ENCODE measurements at places on chromosomes 7 and 10.

- no peak for DNase-seq
Measured at GRCh38 chr7:94687810-94688209, 31.9 kb upstream of the SGCE start.

- DNase-seq: peak; percentile 46
Measured at GRCh38 chr10:24255115-24255880, 46.4 kb downstream of the KIAA1217 start.

DNA sequence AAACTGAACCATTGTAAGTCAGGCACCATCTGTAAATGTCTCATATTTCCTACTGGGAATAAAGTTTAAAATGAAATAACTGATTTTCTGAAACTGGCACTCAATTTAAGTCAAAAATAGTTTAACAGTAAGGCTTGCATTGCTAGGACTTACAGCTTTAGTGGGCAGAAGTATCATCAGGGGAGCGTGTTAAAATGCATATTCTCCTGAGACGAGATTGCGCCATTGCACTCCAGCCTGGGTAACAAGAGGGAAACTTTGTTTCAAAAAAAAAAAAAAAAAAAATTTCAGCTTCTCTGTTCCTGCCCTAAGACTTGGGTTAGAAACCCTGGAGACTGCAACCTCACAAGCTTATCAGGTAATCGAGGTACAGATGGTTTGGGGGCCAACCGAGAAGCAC is 65.4 kb downstream of the UBE3C start:
- no peak for DNase-seq

DNA sequence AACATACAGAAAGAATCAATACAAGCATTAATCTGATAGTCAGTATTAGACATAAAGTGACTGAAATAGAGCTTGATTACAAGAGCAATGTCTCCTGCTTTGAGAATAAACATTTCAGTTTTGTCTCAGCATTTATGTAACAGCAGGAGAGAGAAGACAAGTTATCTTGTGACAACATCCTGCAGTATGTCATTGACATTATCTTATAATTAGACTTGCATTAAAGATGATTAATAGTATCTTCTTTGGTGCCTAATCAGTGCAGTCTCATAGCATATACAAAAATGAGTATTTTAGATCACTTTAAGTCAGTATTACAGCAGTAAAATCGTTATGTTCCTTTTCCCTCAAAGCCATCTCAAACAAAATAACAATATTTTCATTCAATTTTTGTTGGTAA is 436.1 kb upstream of the ETV1 start:
- no peak for DNase-seq

DNA sequence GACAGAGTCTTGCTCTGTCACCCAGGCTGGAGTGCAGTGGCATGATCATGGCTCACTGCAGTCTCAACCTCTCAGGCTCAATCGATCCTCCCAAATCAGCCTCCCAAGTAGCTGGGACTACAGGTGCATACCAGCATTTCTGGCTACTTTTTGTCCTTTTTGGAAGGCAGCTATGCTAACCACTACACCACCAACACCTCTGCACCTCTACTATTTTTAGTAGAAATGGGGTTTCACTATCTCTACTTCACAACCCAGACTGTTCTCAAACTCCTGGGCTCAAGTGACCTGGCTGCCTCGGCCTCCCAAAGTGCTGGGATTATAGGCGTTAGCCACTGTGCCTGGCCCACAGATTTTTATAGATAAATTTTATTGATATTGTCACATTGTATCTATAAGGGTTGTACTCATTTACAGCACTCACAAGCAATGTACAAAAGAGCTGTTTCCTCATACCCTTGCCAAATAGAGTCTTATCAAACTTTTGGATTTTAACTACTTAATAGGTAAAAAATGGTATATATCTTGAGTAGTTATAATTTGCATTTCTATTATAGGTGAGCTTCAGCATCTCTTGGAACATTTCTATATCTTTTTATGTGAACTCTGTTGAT is 23.7 kb downstream of the PRR15 start:
- DNase-seq: no peak

- peak; percentile 28 for DNase-seq
Measured at GRCh38 chr10:129030996-129031843, 435.8 kb upstream of the MGMT start.

DNA sequence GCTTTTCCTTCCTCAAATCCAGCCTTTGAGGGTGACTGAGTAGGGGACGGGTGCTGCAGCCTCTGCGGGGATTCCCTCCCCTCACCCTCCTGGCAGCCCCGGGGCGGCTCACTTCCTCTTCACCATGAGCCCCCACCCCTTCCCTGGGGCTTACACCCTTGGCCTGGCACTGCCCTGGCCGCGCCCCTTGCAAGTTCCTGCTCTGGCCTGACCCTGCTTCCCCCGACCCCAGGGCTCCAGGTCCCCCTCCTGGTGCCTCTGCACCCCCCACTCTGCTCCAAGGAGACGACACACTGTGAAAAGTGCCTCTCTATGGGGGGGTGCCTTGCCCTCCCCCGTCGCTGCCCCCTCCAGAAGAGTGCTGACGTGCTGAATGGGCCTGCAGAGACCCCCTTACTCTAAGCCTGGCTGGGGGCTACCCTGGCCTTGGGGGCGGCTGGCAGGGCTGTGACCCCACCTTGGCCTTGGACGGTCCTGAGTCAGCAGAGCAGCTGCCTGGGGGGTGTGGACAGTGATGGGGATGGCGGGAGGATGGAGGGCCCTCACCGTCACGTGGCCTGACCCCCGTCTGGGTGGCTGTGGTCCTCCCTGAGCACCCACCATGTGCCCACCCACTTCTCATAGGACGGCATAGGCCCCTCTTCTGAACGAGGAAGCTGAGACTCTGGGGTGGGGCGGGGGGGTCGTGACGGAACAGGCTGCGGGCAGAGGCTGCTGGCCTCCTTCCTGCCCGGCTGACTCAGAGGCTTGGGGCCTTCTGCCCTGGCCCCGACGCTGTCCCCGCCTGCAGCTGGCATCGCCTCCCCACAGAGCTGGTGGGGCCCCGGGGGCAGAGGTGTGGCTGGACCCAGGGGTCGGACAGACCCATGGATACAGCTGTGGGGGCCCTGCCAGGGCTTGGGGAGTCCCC is 9.8 kb downstream of the LFNG start:
- DNase-seq: no peak

- no peak for DNase-seq
Measured at GRCh38 chr7:25926009-25926408, 226.0 kb upstream of the NFE2L3 start.

DNA sequence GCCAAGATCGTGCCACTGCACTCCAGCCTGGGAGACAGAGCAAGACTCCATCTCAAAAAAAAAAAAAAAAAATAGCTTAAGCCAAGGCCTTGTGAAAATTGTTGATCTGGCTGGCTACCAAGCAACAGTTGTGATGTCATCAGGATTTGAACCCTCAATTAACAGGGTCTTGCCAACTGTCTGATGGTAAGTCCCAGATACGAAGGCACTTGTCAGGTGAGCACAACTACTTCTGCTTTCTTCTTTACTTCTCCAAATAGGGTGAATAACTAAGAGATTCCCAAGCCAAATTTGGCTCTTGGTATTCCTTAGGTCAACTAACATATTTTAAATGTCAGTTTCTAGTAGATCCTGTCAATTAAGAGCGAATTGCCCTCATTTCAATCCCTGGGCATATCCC is 47.4 kb downstream of the ANKRD61 start:
- DNase-seq: no peak

DNA sequence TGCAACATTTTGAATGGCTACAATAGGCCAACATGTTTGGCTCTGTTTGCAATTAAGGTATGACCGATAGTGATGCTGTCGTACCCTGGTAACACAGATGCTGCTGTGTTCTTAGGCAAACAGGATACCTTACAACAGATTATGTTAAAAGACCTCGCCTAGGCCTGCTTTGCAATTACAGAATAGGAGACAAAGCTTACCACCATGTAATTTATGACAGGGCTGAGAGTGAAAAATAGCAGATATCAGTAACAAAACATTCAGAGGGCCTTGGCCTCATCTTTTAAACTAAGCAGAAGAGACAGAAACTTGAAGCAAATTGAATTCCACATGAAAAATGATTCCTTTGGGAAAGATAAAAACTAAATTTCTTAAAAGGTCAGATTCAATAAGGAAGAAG is 29.4 kb upstream of the ABLIM1 start:
- DNase-seq: no peak

DNA sequence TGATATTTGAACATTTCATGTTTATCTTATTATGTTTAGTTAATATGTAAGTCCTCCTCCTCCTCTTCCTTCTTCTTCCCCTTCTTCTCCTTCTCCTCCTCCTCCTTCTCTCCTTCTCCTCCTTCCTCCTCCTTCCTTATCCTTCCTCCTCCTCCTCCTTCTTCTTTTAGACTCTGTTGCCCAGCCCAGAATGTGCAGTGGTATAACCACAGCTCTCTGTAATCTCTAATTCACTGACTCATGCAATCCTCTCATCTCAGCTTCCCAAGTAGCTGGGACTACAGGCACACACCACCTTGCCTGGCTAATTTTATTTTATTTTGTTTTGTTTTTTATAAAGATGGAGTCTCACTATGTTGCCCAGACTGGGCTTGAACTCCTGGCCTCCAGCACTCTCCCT is 83.4 kb upstream of the ODAD2 start:
- no peak for DNase-seq

GRCh38 chr7:106064771-106065574 is 47.1 kb downstream of the SYPL1 start:
- no peak for DNase-seq

- no peak for DNase-seq
Measured at GRCh38 chr10:44392420-44392819, 7.5 kb upstream of the CXCL12 start.

DNA sequence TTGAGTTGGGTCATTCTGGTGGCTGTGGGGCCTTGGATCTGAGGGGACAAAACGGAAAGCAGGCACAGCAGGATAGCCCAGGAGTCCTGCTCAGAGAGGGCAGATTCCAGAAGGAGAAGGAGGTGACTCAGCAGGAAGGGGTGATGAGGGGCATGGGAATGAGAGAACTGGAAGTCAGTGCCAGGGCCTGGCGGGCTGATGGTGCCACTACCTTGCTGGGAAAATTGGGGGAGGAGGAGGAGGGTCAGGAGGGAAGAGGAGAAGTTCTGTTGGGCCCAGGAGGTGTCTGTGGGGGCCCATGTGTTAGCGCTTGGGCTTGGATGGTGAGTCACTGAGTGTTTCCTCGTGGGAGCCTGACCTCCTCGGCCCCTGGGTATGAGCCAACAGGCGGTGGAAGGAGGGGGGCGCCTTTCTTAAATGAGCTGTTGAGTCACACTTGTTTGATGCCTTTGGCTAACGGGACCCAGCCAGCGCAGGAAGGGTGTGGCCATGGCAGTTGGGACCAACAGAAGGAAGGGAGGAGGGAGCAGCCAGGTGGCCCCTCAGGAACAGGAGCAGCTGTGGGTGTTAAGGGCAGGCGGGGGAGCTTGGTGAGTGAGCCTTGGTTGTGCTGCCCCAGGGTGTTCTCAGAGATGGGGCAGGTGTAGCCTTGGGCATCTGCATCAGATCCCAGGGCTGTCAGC is 130.0 kb upstream of the BTBD16 start:
- no peak for DNase-seq

GRCh38 chr10:54722075-54722474 is 79.0 kb downstream of the PCDH15 start:
- DNase-seq: no peak

DNA sequence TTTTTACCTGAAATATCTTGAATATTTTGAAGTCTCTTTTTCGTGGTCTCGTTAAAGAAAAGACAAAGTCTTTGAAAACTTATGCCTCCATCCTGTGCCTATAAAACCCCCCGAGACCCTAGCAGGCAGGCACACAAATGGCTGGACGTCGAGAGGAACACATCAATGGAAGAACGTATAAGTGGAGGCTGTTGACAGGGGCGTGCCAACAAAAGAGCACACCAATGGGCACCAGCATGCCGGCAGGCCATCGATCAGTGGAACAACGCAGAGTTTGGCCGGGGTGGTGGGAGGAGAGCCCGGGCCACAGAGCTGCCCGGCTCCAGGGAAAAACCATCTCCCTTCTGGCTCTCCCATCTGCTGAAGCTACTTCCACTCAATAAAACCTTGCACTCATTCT is 24.7 kb downstream of the ENKUR start:
- DNase-seq: no peak

- no peak for DNase-seq
Measured at GRCh38 chr10:63107943-63108437, 25.1 kb upstream of the NRBF2 start.

DNA sequence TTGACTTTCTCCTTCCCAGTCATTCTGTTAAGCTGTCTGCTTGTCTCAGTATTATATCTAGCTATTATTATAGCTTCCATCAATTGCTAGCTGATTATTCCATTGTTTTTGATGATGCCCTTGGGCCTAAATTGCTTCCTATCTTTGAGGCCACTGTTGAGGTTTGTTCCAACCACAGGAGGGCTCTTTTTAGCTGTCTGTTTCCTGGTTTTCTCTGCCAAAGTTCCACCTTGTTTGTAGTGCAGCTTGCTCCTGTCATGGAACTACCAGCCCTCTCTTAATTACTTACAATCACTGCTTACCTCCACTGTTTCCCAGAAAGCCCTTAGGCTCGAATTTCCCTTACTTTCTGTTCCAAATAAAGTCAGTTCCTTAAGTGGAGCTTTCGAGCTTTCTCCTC is 118.7 kb upstream of the SEC61G start:
- no peak for DNase-seq

GRCh38 chr7:100118388-100119071 is 628 bp downstream of the TAF6 start:
- peak; percentile 68 for DNase-seq

- DNase-seq: no peak
Measured at GRCh38 chr10:70985824-70986622, 97.7 kb upstream of the PCBD1 start.

GRCh38 chr10:71729161-71729636 is 9.6 kb upstream of the C10orf105 start:
- no peak for DNase-seq

DNA sequence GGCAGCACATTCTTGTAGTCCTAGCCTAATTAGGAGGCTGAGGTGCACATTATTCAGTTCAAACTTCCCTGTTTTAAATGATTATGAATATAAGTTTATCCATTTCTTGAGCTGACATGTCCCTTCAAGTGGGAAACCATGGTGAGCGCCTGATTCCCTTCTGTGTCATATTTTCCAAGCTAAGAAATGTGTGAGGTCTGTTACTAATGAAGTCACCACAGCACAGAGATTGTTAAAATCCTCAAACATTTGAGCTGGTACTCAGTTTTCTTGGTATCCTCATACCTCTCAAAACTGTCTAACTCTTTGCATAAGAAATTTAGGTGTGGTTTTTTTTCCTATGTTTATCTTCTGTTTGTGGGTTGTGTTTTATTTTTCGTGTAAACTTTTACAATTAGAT is 926.8 kb downstream of the GATA3 start:
- DNase-seq: no peak

DNA sequence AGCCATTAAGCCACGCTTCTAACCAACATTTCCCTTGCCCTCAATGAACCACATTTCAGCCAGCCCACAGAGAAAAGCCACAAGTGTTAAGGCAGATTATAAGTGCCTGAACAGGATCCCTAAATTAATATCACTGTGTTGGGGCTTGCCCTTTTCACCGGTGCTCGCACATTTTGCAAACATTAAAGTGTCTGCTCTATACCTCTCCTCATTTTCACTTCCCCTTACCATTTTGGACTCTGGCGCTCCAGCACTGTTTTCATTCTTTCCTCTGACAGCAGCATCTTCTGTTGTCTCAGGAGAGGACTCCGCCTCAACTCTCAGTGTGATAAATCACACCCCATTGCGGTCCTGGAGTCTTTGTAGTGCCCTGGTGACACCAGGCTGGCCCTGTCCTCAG is 274.2 kb downstream of the BAMBI start:
- DNase-seq: no peak

GRCh38 chr7:3280946-3281656 is 20.0 kb upstream of the SDK1 start:
- DNase-seq: no peak

GRCh38 chr7:139106959-139107358 is 2.6 kb downstream of the ZC3HAV1 start:
- DNase-seq: no peak

GRCh38 chr10:21304198-21304597 is 221.3 kb downstream of the SKIDA1 start:
- no peak for DNase-seq
